ENCODE measurements at places on chromosomes 2 and 18.

DNA sequence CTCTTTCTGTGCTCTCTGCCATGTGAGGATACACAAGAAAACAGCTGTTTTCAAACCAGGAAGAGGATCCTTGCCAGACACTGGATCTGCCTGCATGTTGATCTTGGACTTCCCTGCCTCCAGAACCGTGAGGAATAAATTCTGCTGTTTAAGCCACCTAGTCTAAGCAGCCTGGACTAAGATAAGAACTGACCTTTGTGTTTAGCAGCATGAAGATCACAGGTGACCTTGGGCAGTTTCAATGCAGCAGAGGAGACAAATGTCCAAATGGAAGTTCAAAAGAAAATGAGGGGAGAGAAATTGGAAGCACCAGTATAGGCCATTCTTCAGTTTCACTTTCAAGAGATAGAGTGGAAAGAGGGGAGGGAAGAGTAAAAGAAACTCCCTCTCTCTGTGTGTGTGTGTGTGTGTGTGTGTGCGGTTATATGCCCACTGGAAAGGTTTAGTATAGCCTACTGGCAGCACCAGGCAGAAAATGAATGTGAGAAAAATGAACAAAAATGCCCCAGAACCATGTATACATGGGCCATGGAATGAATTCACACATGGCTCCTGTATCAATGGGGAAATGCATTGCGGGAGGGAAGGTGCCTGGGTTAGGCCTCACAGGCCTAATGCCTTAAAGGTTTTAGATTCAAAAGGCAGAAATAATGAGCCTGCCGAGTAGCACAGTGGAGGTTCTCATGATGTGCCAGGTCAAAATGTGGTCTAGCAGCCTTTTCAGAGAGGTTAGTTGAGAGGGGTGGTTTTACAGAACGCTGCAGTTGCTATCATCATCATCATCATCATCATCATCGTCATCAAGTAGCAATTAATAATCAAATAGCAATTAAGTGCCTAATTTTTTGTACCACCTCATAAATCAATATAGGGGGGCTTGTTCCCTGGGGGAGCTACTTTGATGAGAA, 1.1 kb upstream of the CERS6 start:
- no peak for DNase-seq

GRCh38 chr18:13572148-13572547, 154.2 kb downstream of the FAM210A start:
- DNase-seq: no peak

DNA sequence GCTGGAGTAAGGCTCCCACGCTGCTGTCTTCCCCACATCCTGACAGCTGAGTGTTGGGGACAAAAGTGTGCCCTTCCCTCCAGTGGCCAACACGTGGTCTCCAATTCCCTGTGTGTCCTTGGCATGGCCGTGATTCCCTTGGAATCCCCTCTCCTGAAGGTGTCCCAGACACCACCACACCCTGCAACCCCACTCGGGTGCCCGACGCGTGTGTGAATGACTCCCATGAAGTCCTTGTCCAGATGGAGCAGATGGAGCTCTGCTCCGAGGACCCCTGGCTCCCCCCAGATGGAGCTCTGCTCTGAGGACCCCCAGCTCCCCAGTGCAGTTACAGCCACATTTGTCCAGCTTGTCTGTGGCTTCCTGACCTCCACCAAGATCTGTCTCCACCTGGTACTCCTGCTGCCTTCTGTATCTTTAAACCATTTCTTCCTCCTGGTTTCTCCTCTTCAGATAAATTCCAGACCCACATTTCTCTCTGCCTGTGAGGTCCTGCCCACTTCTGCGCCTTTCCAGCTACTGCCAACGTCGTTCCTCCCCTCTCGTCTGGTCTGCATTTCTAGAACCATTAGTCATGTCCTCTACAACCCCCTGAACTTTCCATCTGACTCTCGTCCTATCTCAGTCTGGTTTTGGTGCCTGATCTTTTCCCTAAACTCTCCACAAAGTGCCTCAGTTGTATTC, 86.8 kb upstream of the PXDN start:
- no peak for DNase-seq

DNA sequence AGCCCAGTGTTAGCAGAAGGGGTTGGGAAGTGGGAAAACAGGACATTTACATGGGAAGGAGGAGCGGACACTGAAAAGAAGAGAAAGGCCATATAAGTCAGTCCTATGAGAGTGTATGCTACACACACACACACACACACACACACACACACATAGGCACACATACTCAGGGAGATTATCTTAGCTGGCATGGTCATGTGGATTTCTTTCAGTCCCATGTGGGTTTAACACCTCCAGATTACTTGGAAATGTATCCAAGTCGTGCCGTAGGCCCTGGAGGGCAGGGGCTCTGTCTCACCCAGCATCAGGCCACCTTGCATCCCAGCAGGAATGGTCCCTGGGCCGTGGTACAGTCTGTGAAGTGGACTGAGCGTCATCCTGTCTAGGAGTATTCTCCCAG, 113.3 kb upstream of the CAPN13 start:
- no peak for DNase-seq

DNA sequence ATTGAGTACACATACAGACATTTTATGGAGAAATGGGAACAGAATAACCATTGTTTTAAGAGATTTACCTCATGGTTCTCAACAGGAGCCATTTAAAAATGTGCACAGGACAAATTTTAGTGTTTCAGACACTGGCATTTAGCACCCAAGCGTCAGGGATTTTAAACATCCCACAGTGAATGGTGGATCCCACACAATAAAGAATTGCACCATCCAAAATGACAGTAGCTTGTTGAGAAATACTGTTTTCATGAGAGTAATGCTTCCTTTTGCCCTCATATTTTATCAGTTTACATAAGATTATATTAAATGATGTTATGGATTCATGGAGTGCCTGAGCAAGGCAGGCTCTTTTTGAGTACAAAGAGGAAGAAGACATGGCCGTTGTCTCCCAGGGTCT, 54.0 kb downstream of the MFSD6 start:
- no peak for DNase-seq

GRCh38 chr2:43631618-43632317, 5.3 kb upstream of the PLEKHH2 start:
- DNase-seq: no peak

DNA sequence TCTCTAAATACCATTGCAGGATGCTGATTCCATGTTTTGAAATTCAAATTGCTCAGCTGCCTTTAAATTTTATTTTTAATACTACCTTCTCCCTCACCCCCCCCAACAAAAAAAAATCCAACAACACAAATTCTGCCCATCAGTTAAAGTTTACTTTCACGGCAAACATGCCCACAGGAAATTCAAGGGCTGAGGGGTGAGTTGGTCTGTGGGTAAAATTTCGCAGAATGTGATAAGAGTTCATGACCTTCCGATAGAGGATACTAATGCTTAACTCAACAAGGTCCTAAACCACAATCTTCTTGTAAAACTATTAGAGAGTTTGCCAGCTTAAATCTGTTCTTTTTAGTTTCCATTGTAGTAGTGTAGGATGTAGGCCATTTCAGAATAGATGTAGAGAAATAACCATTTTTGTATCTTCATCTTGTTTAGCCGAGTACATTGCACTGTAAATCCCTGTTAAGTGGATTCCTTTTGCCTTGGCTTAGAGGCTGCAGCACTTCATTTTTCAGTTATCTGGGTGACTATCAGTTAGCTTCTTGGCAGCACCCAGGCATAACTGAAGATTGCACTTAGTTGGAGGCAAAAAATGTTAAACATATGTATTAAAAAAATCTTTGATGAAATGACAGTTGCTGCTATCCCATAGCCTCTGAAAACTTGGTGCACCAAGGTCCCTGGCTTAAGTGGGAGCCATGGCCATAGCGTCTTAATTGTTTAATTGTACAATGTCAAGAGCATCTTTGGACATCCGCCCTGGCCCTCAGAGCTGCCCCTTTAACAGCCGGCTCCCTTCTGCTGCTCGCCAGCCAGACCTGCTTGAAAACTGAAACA, 232.3 kb downstream of the HAUS1 start:
- DNase-seq: no peak

- DNase-seq: no peak
Observed at GRCh38 chr2:127678531-127678930, 3.2 kb upstream of the LIMS2 start.

- no peak for DNase-seq
Observed at GRCh38 chr18:62490967-62491695, 31.7 kb upstream of the ZCCHC2 start.

DNA sequence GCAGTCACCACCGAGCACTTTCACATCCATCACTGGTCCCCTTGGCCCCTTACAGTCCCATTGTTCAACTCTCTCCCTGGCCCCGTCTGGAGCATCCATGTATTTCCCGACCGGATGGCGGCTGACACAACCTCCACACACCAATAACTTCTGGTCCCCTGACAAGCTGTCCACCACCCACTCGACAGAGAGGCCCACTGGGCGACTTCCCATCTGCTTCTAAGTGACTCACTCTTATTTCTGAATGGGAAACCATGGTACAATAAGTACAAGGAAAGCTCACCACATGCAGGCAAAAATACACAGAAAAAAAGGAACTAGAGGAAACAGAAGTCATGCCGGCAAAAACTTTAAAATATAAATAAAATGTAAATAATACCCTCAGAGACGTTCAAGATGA, 82.9 kb upstream of the RAB12 start:
- no peak for DNase-seq

DNA sequence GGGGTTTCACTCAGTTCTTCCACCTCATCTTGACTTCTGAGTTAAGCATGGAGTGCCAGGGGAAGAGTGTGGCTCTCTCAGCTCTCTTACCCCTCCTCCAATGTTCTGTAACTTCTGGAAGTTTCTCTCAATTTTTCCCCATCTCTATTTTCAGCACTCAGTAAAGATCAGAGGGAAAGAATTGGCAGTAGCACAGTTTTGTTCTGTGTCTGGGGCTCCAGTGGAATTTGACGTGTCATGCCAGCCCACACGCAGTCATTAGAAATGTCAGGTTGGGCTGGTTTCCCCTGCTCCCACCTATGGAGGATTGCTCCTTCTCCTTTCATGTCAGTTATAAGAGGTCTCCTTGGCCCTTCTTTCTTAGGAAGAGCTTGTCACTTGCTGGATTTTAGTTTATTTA, 104.6 kb upstream of the COL3A1 start:
- no peak for DNase-seq

DNA sequence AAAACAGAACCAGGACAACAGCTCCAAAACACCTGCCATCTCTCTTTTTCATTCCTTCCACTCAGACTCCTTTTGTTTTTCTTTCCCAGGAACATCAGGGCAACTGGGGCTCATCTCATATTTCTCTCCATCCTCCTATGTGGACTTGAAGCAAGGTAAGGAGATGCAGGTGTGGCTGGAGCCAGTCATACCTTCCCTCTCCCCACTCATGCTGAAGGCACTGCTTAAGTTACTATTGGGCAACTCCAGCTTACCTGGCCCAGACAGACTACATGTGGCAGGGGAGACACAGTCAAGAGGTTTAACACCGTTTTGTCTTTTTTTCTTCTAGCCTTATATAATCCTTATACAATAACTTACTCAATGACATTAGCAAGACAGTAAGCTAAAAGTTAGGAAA, 38.4 kb downstream of the LAMA1 start:
- DNase-seq: no peak

DNA sequence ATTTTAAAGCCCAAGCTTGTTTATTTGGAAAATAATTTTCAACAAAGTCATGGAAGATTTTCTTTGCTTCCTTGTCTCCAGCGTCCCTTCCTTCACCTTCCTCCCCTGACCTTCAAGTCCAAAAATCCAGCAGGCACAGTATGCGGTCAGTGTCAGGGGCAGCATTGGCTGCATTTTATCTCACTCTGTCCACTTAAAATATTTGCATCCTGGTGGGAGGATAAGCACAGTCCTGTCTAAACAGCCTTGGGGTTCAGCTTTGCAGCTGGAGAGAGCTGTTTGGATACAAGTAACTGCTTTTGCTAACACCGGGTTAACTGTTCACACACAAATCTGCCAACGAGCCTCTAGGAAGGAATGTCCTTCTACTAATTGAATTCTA, 318.1 kb downstream of the PDE11A start:
- no peak for DNase-seq

DNA sequence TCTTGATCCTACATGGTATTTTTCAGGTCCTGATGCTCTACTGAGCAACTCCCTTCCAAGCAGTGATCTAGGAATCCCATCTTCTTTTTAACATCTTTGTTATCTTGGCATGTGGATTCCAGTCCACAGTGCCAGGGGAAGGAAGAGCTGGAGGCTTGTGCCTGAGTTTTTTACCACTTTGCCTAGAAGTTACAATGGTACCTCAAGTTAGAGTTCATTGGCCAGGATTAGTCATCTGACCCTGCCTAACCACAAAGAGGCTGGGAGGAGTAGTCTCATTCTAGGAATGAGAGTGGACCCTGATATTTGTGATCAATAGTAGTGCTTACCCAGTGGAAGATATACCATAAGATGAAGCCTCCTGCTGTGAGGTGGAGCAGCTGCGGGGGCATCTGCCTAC, 109.3 kb downstream of the ADCYAP1 start:
- DNase-seq: no peak

DNA sequence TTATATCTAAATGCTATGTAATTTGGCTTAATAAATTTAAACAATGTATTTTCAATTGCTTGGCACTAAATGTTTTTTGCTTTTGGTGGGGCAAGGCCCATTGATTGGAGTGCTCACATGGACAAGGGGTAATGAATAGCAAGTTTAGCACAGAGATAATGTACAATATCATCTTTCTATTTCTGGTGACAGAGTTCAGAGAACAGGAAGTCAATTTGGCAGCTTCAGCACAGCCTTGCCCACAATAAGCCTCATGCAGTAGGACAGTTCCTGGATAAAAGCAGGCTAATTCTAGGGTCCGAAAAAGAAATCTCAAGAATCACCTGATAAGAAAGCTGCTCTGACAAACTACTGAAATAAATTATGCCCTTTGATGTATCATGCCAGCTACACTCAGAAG, 443.9 kb upstream of the FSHR start:
- no peak for DNase-seq

- DNase-seq: no peak
Observed at GRCh38 chr2:167147271-167147941, 259.1 kb downstream of the XIRP2 start.

GRCh38 chr2:204494681-204495080, 50.6 kb upstream of the PARD3B start:
- DNase-seq: no peak

- DNase-seq: no peak
Observed at GRCh38 chr2:25491966-25492532, 150.3 kb upstream of the DNMT3A start.

- no peak for DNase-seq
Observed at GRCh38 chr2:203813684-203814083, 53.9 kb upstream of the CTLA4 start.

DNA sequence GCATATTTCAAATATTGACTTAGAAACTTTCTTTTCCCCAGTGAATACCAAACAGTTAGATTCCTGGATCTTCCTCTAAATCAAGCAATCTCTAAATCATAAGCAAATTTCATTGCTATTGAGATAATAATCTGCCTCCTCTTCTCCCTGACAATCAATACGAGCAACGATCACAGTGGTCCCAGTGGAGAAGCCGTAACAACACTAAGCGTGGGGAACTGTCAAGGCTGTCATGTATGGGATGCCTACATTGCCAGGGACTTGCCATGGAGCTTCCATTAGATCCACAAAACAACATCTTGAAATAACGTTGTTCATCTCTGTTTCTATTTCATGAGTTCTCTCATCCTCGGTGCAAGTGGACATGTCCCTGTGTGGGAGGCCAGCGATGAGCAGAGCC, 61.3 kb downstream of the SNTG2 start:
- no peak for DNase-seq

- no peak for DNase-seq
Observed at GRCh38 chr2:198162276-198162675, 357.9 kb downstream of the PLCL1 start.

- DNase-seq: no peak
Observed at GRCh38 chr18:74331404-74331803, 15.8 kb downstream of the C18orf63 start.
